ENCODE measurements at places on chromosomes 5 and 9.

GRCh38 chr5:72238712-72239445 lies 81.2 kb downstream of the MRPS27 start:
- no peak for DNase-seq

- no peak for DNase-seq
These were observed 28.0 kb downstream of the TBCA start for GRCh38 chr5:77748160-77748559.

- no peak for DNase-seq
These were observed 183.9 kb upstream of the SH3GL2 start for GRCh38 chr9:17394881-17395510.

- DNase-seq, result no peak
These were observed 98.3 kb downstream of the PSD2 start for GRCh38 chr5:139893873-139894272.

DNA sequence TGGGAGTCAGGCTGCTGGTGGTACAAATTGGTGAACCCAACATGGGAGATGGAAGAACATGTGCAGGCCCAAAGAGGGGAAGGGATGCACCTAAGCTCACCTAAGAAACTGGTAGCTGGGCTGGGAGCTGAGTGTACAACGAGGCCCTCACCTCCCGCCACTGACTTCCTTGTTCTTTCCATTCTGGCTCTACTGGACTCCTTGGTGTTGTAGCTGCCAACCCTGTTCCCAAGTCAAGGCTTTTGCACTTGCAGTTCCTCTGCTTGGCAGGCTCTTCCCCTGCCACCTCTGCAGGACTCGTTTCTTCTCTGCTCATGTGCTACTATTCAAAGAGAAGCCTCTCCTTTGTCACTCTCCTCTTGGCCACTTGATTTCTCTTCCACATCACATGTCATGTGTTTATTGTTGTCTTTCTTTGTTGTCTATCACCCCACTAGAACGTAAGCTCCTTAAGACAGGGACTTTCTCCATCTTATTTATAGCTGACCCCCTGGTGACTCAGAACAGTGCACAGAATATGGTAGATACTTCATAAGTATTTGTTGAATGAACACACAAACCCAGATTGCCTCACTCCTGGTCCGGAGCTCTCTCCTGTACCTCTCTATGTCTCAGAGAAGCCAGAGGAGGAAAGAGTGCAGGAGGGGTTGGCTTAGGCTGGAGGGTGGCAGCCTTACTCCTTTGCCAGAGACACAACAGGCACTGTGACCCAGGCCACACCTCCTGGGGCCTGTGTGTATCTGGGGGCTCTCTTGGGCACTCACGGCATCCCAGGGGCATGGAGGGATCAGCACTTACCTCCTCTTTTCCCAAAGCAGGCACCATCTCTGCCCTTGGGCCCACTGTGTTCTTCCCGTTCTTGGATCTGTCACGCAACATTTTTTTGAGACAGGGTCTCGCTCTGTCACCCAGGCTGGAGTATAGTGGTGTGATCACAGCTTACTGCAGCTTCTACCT lies 5.2 kb upstream of the SPINK4 start:
- DNase-seq, result no peak

DNA sequence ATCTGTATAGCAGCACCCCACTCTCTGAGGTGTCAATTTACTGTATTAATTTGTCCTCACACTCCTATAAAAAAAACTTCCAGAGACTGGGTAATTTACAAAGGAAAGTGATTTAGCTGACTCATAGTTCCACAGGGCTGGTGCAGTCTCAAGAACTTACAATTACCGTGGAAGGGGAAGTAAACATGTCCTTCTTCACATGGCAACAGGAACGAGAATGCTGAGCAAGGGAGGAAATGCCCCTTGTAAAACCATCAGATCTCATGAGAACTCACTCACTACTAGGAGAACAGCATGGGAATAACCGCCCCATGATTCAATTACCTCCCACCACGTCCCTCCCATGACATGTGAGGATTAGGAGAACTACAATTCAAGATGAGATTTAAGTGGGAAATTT lies 602.6 kb downstream of the MTRR start:
- DNase-seq, result no peak

DNA sequence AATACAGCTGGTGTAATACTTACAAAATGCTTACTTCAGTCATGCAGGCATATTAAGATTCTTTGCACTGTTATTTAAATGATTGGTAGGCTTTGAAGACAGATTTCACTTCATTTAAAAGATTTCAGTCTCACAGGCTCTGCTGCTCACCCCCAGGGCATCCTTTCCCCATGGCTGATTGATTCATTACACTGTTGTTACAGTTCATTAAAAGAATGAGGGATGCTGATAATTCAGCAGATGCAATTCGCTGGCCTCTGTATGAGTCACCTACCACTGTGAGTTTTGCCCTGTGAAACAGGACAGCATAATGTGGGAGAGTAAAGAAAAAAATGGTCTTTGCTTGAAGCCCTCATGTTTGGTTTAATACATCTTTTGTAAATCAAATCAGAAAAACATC lies 246.9 kb downstream of the CYLC2 start:
- no peak for DNase-seq

DNA sequence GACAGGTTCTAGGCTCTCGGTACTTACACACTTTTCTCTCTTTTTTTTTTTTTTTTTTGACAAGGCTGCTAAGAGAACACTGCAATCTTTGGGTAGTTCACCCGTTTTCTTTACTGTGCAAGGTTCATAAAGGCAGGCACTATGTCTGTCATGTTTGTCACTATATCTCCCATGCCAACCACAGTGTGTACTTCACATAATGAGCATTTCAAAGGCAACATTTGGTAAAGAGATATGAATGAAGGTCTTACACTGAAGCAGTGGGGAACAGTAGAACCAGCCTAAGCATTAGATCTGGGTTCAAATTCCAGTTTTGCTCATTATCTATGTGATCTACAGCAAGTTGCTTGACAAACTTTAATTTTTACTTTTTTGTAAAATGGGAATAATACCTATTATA lies 1.5 kb upstream of the HMGCR start:
- DNase-seq, result no peak

DNA sequence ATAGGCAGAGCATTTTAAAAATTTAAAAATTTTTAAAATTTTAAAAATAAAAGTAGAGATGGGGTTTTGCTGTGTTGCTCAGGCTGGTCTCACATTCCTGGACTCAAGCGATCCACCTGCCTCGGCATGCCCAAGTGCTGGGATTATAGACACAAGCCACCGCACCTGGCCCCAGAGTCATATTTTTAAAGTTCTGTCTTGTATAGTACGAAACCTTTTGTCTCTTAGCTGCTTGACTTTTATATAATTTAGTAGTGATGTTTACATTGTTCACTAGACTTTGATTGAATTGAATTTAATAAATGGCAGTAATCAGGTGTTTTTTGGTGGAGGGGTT lies 31.0 kb downstream of the LRRTM2 start:
- no peak for DNase-seq

GRCh38 chr5:149073213-149073612 lies 10.4 kb upstream of the SH3TC2 start:
- DNase-seq, result no peak

DNA sequence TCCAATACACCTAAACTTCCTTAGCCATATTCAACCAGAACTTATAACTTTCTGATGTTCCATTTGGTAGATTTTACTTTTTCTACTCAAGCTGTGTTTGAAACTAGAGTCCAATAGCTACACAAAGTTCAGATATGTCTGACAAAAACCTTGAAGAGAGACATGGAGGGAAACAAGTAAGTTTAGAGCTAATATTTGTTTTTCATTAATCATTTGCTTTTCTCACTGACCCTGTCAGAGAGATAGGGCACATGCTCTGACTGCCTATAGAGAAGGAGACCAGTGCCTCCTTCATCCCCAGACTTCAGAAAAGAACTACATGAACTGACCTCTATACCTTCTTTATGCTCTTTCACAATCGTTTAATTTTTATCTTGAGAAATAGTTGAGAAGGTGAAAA lies 157.0 kb upstream of the PPP1R2B start:
- no peak for DNase-seq

DNA sequence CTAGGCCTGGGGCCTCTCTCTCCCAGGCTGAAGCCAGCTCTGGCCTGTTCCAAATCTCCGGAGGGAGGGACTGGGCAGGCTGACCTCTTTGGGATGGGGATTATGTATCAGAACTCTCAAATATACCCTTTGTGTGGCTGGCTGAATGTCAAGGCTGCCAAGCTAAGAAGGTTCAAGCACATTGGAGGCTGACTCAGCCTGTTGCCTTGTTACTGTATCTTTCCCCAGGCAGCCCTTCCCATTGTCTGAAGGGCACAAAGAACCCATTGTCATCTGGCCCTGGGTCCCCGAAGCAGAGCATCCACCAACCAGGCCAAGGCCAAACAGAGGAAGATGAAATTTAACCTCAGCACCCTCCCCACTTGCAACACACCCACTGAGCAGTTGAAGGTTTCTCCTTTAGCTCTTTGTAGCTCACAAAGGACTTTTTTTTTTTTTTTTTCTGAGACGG lies 7.3 kb upstream of the SPARC start:
- no peak for DNase-seq

GRCh38 chr9:17204611-17205152 lies 69.8 kb downstream of the CNTLN start:
- DNase-seq, result no peak

- no peak for DNase-seq
These were observed 176.5 kb upstream of the SLC24A2 start for GRCh38 chr9:19965336-19965735.

- DNase-seq, result no peak
These were observed 222.7 kb downstream of the ICE1 start for GRCh38 chr5:5645198-5645597.

- DNase-seq, result no peak
These were observed 73.5 kb downstream of the NR6A1 start for GRCh38 chr9:124697326-124698200.

DNA sequence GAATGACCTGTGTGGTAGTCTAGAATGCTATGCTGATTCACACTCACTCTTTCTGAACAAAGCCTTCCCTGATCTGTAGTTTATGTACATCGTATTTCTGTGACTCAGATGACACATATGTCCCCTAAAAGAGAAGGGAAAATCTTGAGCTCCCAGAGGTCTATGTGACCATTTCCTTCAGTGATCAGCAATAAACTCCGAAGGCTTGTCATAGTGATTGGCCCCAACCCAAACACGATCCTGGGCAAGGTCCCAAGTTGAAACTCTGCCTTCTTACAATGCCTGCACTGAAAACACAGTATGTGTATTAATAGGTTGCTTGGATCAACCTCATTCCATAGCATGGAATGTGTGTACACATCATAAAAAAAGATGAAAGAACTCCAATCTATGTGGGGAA lies 685.8 kb downstream of the MAT2B start:
- DNase-seq, result peak; percentile 71
